ENCODE measurements at places on chromosomes 6 and 20.

DNA sequence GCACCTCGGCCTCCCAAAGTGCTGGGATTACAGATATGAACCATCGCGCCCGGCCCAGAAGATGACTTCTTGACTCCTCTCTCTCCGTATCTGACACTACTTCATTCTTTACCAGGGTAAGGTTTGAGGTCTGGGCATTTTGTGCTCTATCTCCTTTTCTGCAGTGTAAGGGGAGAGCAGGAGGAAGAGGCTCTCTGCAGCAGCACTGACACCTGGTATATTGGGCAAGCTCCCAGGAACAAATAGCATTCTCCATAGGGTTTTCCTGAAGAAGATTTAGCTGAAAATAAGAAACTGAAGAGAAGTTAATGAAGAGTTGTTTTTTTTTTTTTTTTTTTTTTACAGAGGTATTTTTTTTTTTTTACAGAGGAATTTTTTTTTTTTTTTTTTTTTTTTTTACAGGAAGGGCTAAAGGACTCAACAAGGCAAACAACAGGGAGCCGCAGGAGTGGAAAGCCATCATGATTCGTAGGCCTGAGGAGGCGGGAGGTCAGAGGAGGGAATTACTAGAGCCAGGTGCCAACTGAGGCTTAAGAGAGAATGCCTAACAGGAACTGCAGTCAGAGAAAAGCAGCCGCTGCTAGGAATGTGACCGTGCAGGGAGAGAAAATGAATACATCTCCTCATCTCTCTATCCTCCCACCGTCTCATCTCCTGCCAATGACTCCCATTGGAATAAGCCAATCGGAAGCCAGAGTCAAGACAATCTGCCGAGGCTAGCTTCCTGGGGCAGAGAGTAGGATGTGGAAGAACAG lies 34.7 kb upstream of the ADGRF4 start:
- no peak for DNase-seq

- no peak for DNase-seq
These were observed 335.6 kb upstream of the BTBD3 start for GRCh38 chr20:11582060-11582459.

GRCh38 chr20:40494248-40494647 lies 194.8 kb downstream of the MAFB start:
- DNase-seq = no peak

GRCh38 chr6:17281100-17281496 lies at the start of gene RBM24:
RBM24 (plus strand) TSS chr6:17281361; CDS start chr6:17281582, 221 bp downstream.
- peak; percentile 27 for DNase-seq

- DNase-seq = no peak
These were observed 4.6 kb downstream of the TFAP2B start for GRCh38 chr6:50823094-50823920.

DNA sequence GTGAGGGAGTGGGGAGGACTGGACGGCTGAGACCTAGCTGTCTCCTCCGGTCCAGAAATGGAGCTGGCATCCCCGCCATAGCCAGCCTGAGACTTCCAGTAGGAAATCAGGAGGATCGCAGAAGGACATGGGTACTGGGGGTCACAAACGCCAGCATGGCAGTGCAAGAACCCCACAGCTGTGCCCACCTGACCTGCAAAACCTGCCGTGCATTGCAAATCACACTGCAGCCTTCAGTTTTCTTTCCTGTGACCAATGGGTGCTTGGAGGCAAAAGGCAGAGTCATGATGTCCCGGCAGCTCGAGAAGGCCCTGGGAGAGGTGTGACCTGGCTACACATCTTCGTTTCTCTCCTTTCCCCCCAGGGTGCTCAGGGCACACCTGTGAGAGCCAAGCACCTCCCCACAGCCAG lies 23.3 kb upstream of the PHACTR3 start:
- no peak for DNase-seq

DNA sequence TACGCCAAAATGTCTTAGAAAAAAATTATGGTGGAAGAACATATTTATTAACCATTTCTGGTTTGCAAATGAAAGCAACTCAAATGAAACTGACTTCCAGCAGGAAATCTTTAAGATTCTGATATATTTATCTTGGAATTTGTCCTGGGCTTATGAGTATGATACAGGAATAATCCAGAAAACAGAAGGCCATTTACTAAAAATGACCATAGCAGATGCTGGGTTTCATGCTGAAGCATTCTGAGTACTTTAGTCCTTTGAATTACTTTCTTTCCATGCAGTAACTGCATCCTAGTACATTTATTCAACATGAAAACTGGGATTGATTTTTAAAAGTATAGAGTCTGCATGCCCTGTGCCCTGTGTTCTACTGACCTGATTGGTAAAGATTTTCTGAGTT lies 172.4 kb downstream of the CLVS2 start:
- no peak for DNase-seq

Measured in activated naive CD4-positive, alpha-beta T cell treated with anti-CD3 and anti-CD28 coated beads, Interleukin-2, amount 50 U/mL, for 16 hours (primary cell).